NCI-H69 (cell line): ENCODE measurements at places on chromosomes 7 and 10.

GRCh38 chr10:784403-785088, 95.1 kb upstream of the DIP2C start:
- peak; percentile 66 for DNase-seq

- DNase-seq = peak; percentile 51
Measured at GRCh38 chr10:14032406-14032998, 298.2 kb downstream of the FRMD4A start.

GRCh38 chr10:132591166-132591971, 53.8 kb downstream of the INPP5A start:
- peak; percentile 1 for DNase-seq

GRCh38 chr10:63630931-63631680, 109.9 kb downstream of the REEP3 start:
- DNase-seq = no peak

- DNase-seq = no peak
Measured at GRCh38 chr10:15658069-15658702, 61.5 kb downstream of the ITGA8 start.

DNA sequence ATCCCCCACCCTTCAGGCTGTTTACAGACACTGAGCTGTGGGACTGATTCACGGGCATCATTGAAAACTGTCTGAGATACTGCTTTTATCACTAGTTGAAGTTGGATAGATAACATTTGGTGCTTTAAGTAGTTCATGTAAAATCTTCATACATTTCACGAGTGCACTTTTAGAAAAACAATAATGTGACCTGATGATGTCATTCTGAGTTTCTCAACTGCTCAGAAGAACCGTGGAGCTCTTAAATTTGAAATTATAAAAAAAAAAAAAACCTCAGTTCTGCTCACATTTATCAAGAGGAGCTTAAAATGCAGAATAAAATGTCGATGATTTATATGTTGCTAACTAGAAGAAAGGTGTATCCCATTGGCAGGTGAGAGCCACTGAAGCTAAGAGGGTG, 81.5 kb downstream of the GALNT11 start:
- no peak for DNase-seq

- DNase-seq = peak; percentile 8
Measured at GRCh38 chr10:60820093-60820754, 41.9 kb downstream of the CDK1 start.

GRCh38 chr7:143882604-143883078, 19.3 kb downstream of the TCAF1 start:
- DNase-seq = peak; percentile 85

- no peak for DNase-seq
Measured at GRCh38 chr7:44212581-44213184, 11.9 kb downstream of the YKT6 start.

DNA sequence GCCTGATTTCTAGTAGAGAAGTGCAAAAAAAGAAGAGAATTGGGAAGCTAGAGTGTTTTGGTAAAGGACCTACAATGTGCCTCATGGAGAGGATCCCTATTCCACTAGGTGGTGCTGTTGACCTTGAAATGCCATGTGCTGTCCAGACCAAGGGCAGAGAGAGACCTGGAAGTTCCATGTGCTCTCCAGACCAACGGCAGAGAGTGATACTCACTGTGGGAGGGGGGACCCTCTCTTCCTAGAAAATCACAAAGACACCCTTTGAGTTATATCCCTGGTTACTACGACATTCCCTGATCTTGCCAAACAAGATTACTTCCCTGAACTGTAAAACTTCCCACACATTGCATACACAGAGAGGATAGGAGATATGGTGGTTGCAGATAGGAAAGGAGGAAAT, 212.7 kb upstream of the ZNF804B start:
- DNase-seq = peak; percentile 63

GRCh38 chr7:79822620-79823240, 311.9 kb upstream of the GNAI1 start:
- DNase-seq = no peak

GRCh38 chr10:27820637-27821036, 75.0 kb upstream of the MKX start:
- DNase-seq = no peak

DNA sequence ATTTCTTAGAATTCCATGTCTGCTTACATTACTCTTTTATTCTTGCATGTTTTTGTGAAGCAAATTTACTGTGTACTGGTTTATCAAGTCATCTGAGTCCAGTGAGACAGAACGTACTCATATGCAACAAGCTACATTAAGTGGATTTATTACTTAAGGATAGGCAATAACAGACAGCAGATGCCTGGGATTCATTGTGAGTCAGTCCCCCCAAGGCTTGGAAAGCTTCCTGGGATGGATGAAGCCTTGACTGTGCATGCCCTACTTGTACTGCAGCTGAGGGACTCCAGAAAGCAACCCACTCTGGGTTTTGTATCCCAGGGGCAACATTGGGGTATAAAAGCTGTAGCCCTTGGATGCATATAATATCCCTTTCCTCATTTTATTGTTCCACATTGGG, 113.4 kb upstream of the RAB18 start:
- DNase-seq = no peak

- DNase-seq = peak; percentile 41
Measured at GRCh38 chr10:91552274-91553095, 80.4 kb downstream of the PPP1R3C start.

DNA sequence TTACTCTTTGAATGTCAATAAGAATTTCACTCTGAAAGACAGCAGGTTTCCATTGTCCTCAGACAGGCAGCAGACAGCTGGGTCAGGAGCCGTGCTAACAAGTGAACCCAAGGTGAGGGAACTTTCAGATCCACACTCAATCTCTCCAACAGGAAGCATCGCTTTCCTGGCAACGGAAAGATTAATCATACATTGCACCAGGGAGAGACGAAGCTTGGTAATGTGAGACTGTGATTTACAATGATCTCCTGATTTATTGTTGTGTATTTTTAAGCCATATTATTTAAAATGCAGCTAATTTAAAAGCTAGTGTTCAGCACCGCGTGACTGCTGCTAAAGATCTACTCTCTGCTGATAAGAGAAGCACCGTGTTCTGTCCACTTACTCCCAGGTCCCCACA, 17.5 kb upstream of the NOM1 start:
- peak; percentile 90 for DNase-seq

DNA sequence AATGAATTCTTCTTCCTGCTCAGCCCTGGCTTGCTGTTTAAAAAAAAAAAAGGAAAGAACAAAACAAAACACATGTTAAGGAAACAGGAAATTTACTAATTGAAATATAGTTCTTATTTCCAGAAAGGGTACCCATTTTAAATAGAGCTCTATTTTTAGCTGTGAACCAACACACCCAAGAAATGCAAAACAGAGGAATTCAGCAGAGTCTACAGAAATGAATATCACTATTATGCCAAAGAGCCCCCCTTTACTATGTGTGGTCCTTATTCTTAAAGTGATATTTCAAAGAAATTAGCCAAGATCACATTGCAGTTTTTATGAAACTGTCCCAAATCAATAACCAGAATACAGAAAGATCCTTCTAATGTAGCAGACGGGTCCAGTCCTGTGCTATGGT, 53.7 kb downstream of the CCDC6 start:
- DNase-seq = no peak

- no peak for DNase-seq
Measured at GRCh38 chr7:15225981-15226380, 323.4 kb upstream of the DGKB start.

DNA sequence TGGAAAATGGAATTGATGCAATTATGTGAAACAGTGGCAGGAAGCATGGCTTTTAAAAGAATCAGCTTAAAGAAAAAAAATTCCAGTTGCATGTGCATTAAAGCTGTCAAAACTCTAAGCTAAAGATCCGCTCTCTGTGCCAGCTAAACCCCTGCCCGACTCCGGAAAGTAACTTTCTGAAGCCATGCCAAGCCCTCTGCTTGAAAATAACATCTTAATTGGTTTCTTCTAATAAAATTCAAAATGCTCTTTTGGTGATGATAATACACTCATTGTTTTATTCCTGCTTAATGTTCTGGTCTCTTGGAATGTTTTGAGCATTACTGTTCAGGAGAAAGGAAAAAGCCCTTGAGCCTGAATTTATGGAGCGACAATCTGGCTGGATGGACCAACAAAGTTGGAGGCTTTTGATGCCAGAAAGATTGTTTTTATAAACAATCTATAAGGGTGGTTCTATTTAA, 11.7 kb downstream of the SEMA3C start:
- no peak for DNase-seq

GRCh38 chr7:104656467-104656866, 328.1 kb downstream of the LHFPL3 start:
- DNase-seq = no peak

GRCh38 chr10:109007514-109007913, 915.8 kb downstream of the XPNPEP1 start:
- DNase-seq = no peak

GRCh38 chr7:138433583-138434443, 26.2 kb upstream of the TRIM24 start:
- no peak for DNase-seq

DNA sequence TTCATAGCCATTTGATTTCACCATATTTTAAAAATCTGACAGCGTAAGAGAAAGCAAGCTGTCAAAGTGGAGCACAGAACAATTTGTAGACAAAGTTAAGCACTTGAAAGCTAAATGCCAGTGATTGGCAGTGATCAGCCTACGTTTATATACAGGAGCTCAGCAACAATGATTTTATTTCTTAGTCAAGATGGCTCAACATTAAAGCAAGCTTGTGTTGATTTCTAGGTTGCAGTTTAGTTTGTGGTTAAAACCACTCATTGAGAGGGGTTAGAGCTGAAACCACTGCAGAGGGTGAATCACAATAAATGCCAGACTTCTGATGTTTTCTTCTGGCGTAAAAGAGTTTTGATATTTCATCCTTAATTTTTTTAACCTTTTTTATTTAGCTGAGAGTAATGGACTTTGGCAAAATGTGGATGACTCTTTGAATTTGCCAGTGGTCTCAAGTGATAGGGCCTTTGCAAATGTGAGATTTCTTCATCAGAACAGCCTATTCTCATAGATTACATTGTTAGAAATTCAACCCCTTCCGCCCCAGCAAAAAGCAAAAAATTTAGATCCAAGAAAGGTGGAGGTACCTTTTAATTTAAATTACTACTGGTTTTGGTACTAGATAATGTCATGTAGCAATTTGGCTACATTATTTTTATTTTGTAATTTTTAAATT, 73.8 kb downstream of the SHOC2 start:
- no peak for DNase-seq

- DNase-seq = no peak
Measured at GRCh38 chr10:62978482-62978881, 154.6 kb upstream of the NRBF2 start.

DNA sequence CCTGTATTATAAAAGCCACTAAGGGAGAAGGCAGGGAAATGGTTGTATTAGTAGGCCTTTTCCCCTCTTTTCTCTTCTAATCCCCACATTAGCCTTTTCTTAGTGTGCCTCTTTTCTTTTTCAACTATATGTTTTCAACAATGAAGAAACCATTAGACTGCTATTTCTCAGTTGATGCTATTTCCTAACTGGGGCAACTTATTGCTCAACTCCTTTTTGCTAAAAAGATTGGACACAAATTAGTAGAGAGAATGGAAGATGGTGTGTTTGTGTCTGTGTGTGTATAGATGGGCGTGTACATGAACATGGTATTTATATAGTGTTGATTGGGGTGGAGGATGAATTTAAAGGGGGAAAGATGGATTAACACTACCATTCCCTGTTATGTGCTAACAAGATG, 28.4 kb downstream of the TBC1D12 start:
- no peak for DNase-seq

GRCh38 chr7:608361-608760, 88.7 kb upstream of the PDGFA start:
- no peak for DNase-seq

GRCh38 chr7:125668321-125668993, 738.8 kb upstream of the POT1 start:
- no peak for DNase-seq

GRCh38 chr7:140022582-140023211, 40.1 kb downstream of the PARP12 start:
- DNase-seq = peak; percentile 32

- DNase-seq = no peak
Measured at GRCh38 chr10:24235471-24235870, 26.5 kb downstream of the KIAA1217 start.

GRCh38 chr10:70166394-70166793, 3.9 kb downstream of the SAR1A start:
- DNase-seq = no peak

GRCh38 chr7:117124591-117125220, 171.4 kb downstream of the ST7 start:
- DNase-seq = peak; percentile 96

GRCh38 chr7:111089822-111090426, 1.0 kb upstream of the LRRN3 start:
- peak; percentile 86 for DNase-seq

GRCh38 chr7:142894985-142895593, 9.5 kb upstream of the TRPV6 start:
- no peak for DNase-seq

DNA sequence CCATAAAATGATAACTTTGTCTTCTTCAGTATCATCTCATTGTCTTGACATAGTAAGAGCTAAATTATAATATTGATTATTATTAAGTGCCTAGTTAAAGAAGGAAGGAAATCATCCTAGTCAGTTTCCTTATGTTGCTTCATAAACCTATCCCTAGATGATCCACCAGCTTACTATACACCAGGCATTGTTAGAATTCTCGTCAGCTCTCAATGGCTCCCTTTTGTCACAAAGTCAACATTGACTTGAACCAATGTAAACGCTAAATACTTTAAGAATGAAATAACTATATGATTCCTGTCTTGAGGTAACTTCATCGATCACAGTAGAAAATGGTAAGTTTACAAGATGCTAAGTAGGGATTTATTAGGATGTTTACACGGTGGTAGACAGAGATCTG, 1162.9 kb downstream of the CNTNAP2 start:
- DNase-seq = peak; percentile 93

GRCh38 chr10:103493916-103494877, 692 bp downstream of the NEURL1 start:
- DNase-seq = peak; percentile 61

DNA sequence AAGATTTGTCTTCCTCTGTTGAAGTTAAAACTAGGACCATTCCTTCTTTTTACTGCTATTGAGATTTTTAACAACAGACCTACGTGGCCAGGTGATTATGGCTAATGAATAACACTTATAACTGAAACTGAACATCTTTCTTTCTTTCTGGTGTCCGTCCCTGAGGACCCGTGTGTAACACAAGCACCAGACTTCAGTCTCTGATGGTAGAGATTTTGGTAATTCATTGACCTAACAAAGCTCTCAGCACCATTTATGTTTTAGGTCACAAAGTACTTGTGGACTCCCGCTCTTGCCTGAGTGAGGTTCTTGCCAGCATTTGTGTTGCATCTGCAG, 40.4 kb upstream of the TMEM229A start:
- DNase-seq = no peak
